Fibroblast of skin of left quadriceps (primary cell): ENCODE measurements at places on chromosomes 2 and 18.

DNA sequence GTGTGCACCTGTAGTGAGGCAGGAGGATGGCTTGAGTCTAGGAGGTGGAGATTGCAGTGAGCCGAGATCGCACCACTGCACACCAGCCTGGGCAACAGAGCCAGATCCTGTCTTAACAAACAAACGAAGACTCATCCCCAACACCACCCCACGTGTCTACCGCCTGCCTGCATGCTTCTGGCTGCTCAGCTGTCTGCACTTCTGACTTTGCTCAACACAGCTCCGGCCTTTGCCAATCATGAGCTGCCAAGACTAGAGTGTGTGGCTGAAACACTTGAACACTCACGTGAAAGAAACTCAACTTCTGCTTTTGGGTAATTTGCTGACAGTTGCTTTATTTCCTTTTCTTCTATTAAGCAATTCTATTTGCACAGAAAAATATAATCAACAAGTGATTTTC, 32.1 kb upstream of the SP3 start:
- no peak for DNase-seq

GRCh38 chr2:28602751-28603639, 107.1 kb downstream of the PLB1 start:
- no peak for DNase-seq

GRCh38 chr2:149885468-149885867, 297.9 kb upstream of the MMADHC start:
- DNase-seq: no peak

DNA sequence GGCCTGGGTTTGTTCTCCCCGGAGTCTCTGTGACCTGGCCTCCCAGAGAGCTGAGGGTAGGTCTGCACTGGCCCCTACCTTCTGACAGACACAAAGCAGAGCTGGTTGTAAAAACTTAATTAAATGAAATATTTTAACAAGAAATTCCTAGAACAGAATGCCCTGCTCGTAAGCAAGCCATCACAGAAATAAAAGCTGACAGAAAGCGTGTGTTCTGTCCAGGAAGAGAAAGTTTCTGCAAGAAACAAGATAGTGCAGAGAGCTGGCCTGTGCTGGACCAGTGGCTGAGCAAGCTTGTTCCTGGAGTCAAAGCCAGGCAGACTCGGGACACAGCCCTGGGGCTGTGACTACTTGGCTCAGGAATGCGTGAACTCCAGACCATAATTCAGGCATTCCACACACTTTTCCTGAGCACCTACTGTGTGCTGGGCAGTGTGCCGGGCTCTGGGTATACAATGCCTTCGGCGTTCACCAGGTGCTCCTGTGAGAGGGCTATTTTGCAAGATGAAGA, 51.6 kb downstream of the APOB start:
- no peak for DNase-seq
